ENCODE measurements at places on chromosomes 1 and 21.

- no peak for DNase-seq
These were observed 10.7 kb downstream of the NRIP1 start for GRCh38 chr21:15054089-15054488.

- DNase-seq: no peak
These were observed 43.8 kb downstream of the C1orf198 start for GRCh38 chr1:230824551-230824918.

DNA sequence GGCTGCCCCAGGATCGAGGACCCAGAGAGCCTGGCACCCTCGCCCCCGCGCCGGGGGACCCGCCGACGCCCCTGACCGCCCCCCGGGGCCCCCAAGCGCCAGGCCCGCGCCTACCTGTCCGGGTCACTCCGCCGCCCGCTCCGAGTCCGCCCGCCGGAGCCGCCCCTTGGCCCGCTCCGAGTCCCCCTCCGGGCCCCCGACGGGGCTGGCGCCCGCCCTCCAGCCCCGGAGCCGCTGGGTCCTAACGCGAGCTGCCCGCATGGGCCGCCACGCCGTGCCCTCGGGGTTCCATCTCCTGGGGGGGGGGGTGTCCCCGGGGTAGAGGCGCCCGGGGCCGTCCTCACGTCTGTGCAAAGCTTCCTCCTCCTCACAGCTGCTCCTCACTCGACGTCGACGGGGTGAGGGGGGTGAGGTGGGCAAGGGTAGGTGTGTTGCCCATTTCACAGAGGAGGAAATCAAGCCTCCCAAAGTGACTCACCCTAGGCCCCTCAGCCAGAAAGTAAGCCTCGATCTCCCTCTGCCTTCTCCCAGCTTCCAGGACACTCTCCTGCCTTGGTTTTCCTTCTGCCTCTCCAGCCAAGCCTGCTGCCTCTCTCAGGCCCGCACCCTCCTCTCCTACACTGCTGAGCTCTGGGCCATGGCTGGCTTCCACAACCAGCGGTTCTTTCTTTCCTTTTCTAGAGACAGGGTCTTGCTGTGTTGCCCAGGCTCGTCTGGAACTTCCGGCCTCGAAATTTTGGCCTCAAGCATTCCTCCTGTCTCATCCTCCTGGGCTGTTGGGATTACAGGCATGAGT, at the start of gene MFAP2:
Gene MFAP2 (minus strand): TSS at position 148 of the 796 bp plus-strand sequence. CDS start 2,347 bp downstream, outside the sequence.
- DNase-seq: peak; percentile 47

DNA sequence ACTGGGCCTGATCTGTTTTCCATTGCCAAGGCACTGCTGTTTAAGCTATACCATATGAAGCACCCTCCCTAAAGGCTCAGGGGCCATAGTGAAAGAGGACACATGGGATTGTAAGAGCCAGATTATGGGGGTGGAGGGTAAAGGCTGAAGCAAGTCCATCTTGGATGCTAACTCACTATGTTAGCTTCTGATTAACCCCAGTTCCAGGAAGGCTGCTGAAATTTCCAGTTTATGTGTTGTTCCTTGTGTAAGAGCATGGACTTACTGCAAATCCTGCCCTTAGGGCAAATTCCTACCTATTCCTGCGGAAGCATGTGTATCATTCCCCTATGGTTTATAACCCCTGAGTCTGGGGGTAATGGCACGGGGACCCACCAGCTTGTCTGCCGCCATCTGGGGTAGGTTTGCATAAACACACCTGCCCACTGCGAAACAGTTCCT, 91.8 kb upstream of the SERBP1 start:
- no peak for DNase-seq

DNA sequence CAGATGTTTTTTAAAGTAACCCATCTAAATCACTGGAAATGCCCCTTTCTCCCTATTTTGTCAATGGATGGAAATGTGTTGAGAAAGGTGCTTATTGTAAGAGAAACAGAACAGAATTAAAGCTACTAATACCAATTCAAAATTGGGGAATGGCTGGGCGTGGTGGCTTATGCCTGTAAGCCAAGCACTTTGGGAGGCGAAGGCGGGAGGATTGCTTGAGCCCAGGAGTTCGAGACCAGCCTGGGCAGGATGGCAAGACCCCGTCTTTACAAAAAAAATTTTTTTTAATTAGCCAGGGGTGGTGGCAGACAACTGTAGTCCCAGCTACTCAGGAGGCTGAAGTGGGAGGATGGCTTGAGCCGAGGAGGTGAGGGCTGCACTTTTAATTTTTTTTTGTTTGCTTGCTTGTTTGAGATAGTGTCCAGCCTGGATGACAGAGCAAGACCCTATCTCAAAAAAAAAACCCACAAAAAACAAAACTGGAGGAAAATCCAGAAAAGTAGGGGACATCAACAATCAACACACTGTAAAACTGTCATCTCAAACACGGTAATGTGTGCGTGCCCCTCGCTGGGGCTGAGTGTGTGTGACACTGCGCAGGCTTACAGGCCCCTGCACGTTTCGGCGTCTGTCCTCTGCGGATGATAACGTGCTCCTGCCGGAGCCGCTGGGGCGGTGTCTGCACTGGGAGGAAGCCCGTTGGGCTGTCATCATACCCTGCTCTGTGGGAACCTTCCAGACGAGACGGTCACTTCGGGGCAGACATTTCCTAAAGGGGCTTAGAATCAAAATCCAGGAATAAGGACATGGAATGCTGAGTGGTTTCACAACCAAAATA, 11.6 kb upstream of the POFUT2 start:
- DNase-seq: no peak

DNA sequence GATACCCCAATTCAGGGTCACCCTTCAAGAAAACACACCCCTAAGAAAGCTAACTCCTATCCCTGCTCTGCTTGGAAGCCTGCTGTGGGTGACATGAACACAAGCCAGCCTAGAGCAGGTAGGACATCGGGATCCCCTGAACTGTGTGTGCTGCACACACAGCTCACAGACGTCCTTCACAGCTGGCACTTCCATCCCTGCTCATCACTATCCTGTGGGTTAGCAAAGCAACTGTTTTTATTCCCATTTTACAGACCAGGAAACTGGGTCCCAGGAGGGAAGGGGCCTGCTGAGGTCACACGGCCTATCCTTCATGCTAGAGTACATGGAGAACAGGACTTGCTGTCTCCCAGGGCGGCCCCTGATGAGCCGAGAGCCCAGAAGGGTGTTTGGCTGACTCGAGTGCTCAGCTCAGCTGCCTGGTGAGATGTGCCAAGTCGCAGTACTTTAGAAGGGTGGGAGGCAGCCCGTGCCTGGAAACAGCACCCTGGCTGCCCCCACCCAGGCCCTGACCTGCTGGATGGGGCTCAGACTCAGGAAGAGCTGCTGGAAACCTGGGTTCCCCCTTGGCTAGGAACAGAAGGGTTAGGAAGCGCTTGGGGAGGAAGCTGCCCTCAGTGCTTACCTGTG, 28.3 kb upstream of the BTG2 start:
- DNase-seq: no peak

- no peak for DNase-seq
These were observed 60.0 kb downstream of the MRPS6 start for GRCh38 chr21:34133392-34133791.

- DNase-seq: no peak
These were observed 2.1 kb downstream of the HLCS start for GRCh38 chr21:36964398-36964797.

DNA sequence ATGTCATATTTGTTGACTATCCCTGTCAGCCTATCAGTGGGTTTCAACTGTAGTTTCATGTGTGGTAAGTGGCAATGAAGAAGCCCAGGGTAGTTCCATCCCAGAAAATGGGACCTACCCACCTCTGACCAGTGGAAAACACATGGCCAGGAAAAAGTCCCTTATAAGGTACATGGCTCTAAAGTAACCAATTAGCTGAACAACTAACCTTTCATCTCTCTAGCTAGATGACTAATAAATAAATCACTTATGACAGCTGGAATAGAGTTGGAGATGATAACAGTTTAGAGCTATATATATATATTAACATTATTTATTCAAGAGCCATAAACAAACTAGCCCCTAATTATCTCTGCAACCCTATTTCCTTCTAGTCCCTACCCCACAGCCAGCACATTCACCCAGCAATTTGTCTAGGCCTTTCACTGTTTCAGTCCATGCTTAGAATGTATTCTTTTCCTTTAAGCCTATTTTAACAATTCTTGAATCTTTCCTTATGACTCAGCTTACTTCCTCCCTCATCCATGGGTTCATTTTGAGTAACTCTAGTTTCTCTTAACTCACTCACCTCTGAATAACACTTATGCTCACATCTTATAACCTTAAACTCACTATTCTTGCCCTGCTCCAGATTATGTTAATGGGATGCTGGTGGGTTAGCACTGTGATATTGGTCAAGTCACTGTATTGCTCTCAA, 83.7 kb downstream of the TNFSF18 start:
- DNase-seq: peak; percentile 57

GRCh38 chr21:42200906-42201614, 17.9 kb upstream of the ABCG1 start:
- no peak for DNase-seq

DNA sequence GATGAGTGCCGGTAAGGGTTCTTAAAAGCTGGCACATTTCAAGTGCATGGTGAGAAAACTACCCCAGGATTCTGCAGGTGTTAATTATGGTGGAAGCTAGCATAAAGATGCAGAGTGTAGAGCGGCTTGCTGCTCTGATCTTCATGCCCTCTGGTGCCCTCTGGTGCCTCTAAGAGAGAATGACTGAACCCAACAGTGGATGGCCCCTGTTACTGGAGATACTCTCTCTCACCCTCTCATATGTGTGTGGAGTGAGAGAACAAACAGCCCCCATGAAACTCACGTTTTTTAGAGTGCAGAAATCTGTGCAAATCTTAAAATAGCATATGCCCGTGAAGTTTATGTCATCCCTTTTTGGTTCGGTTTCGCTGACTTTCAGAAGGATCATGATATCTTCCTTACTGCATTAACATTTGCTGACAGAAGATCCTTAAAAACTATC, 90.0 kb downstream of the GRIK1 start:
- DNase-seq: peak; percentile 36

DNA sequence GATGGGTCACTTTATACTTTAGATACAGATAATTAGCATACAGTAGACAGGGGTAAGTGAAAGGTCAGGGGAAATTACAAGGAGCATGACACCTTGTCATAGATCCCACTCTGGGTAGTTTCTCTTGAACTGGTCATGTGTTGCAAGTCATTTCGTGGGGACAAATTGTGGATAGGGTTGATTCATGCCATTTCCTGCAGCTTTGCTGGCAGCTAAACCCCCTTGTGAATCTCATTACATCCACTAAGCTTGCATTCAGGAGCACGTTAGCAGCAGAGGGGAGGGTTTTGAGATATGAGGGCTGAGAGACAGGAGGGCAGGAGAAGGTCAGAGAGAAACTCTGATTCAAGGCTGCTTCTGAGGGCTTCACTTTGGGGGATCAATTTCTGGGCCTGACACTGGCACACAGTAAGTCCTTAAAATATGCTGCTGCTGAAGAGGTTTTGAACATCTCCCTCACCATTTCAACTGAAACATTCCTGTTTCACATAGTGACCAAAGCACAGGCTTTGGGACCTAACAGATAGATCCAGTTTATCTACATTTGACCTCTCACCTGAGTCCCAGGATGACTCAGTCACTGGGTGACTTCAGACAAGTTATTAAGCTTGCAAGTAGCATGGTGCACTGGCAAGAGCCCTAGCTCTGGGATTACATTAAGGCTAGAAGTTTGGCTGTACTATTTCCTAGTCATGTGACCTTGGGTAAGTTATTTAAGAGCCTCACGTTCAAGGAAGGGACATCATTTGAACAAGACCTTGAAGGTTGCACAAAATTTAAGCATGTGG, 206.0 kb upstream of the USP24 start:
- DNase-seq: no peak

DNA sequence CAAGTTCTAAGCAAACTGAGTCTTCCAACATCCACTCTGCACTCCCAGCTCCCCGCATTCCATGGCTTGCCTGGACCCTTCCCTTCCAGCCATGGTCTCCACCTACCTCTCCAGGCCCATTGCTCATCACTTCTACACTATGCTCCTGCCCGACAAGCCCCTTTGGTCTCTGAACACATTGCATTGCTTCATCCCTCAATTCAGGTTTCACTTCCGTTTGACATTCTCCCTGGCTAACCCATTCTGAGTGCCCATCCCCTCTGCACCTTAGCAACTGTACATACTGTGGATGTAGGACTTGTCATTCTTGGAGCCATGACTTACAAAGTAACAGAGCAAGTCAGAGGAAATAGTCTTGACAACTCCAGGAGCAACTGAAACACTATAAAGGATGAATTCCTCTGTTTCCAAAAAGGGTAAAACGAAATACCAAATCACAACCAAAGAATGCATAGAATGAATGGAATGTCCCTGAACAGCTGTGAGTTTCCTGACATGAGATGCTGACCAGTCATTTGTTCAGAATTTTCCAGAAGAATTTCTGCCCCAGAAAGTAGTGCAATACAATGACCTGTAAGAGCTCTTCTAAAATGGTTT, 66.7 kb downstream of the KCNJ6 start:
- peak; percentile 36 for DNase-seq

GRCh38 chr21:23488245-23488644, 2119.0 kb downstream of the MRPL39 start:
- no peak for DNase-seq

GRCh38 chr1:8560611-8561544, 243.0 kb downstream of the SLC45A1 start:
- DNase-seq: no peak

DNA sequence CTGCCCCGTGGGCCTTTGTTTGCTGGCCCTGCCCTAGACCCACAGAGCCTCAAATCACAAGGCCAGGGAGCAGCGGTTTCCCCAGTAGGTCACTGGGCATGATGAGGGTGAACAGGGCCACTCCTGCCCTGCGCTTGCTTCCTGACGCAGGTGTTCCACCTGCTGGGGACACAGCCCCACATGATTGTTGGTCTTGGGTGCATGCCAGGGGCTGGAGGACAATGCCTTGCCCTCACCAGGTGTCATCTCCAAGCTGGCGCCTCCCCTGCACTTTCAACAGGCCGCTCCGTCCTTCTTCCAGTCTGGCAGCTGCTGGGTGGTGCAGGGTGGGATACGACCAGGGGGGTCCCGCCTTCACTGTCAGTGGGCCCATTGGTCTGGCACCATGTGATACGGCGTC, 24.3 kb downstream of the IL10RB start:
- no peak for DNase-seq

DNA sequence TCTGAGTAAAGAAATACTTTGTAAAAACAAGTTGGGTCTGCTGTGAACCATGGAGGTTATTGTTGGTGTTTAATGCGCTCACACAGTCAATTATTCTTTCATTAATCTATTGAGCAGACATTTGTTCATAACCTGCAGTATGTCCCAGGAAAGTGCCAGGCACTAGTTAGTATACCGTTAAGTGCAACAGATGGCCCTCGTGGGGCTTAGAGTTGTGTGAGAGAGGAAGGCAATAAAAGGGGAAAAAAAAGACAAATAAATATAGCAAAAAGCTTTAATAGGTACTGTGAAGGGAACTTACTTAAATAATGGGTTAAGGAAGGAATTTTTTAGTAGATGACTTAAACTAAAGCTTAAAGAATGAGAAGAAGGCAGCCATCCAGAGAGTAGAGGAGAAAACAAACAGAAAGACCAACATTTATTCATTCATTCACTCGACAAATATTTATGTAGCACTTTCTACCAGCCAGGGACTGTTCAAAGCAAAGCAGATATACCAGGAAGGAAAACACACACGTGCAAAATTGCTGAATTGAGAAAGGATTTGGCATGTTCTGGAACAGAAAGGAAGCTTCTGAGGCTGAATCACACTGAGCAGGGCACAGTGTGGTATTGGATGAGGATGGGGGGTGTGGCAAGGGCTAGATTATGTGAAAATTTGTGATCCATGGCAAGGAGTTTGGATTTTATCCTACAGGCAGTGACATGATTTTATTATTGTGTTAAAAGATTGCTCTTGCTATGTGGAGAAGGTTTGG, 296.1 kb upstream of the SGIP1 start:
- DNase-seq: no peak

Measured in NCI-H226 (cell line).